Stimulated activated CD8-positive, alpha-beta memory T cell treated with anti-CD3 and anti-CD28 coated beads, Interleukin-2, amount 100 ng/mL, for 1 hour (primary cell): ENCODE measurements at places on chromosomes 11 and 22.

DNA sequence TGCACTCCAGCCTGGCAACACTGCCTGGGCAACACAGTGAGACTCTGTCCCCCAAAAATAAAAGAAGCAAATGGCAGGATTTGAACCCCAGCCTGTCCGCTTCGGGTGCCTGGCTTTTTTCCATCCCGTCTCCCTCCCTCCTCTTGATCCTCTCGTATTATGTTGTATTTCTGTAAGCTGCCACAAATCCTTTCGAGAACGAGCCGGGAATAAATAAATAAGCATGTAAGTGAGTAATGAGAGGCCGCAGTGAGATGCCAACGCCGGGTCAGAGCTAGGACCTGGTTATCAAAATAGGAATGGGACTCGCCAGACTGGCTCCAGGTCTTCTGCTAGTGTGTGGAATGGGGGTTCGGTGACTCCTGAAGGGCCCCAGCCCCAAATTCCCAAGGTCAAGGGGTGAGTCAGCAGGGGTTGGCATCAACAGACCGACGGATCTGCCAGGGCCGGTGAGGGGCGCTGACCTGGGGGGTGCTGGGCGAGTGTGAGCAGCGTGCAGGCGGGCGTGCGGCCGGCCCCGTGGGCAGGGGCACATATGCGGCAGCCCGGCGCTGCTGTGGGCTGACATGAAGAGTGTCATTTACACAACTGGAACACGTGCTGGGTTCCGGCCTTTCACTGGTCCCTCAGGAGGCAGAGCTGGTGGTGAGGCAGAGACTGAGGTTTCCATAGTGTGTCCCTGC, 47.8 kb downstream of the FLRT1 start:
- no peak for DNase-seq

DNA sequence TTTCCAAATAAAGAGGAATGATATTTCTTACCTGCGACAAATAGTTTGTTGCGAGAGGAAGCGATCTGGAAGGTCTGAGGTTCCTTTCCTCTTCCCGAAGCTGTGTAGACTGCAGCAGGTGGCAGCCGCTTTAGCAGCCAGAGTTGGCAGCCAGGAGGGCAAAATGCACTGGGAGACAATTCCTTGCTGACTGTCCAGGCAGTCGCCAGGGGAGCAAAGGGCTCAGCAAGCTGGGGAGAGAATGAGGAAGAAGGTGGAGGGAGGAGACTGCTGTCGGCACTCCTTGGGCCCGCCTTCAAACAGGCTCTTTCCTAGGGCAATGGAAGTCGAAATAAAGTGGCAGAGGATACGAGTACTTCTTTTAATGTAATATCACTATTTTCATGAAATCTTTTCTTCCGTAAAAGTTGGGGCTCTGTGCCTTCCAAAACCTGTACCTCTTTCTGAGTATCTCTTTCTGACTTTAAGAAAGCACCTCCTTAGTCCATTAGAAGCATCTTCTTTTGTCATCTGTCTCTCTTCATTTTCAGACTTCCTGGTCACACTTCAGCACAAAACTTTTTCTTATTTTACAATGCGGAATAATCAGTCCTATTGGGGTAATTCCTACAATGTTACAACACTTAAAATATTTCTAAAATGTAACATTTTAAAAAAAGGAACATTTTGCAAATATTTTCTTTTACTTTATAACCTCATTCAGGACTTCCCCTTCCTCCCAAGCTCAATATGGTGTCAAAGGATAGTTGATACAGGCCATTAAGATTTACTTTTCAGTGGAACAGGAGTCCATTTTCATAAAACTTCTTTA, at the start of gene IL18:
IL18 (minus strand) TSS at position 220 of the 811 bp plus-strand sequence. CDS start 9,041 bp downstream, outside the sequence.
- no peak for DNase-seq

GRCh38 chr22:32660292-32660691, 141.2 kb upstream of the TIMP3 start:
- DNase-seq, result peak; percentile 14

- no peak for DNase-seq
Measured at GRCh38 chr11:117197516-117198456, 1.4 kb upstream of the TAGLN start.

GRCh38 chr11:93537767-93538261, 5.4 kb downstream of the SMCO4 start:
- DNase-seq, result no peak

DNA sequence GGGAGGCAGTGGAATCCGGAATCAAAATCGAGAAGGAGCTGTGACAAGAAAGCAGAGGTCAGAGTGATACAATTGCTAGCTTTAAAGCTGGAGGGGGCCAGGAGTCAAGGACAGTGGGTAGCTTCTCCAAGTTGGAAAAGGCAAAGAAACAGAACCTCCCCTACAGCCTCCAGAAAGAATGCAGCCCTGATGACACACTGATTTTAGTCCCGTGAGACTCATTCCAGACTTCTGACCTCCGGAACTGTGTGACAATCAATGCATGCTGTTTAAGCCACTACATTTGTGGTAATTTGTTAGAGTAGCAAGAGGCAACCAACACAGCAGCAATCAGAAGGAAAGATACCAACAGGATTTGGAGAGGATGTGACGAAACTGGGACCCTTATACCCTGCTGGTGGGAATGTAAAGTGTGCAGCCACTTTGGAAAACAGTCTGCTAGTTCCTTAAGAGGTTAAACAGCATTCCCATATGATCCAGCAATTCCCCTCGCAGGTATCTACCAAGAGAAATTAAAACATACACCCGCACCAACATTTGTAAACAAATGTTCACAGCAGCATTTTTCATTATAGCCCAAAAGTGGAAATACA, 66.7 kb downstream of the DSCAML1 start:
- no peak for DNase-seq

- DNase-seq, result no peak
Measured at GRCh38 chr11:78841456-78842060, 266.9 kb upstream of the NARS2 start.

DNA sequence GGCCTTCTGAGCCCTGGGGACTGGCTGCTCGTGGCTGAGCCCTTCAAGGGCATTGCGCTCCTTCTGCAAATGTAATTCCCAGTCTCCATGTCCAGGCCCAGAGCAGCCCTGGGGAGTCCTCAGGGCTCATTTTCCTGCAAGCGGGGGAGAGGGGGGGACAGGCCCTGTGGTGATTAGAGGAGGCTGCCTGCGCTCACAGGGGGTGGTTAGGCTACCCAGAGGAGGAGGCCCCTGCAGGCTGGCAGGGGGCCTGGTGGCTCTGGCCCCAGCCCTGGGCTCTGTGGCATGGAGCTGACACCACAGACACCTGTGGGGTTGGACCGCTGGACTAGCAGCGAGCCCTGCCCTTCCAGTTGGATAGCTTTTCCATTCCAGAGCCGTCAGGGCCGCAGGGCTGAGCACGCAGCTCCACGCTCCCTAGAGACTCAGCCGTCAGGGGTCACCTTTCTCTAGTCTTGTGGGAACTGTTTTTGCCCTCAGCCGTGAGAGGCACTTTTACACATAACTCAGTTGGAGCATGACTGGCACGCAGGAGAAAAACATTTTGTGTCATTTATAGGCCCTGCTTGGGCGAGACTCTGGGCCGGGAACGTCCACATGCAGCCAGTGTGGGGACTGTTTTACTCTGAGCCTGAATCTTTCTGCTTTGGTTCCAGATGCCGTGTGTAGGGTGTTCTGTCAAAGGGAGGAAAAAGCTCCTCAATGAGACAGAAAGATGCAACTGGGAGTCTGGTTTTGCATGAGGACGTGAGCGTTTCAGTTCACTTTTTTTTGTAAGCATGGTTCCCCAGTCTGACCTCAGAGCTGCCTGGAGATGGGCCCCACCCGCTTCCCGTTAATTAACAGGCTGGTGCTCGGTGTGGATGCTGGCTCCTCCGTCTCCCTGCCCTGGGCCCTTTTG, 58.1 kb downstream of the LRP5 start:
- DNase-seq, result no peak
